ENCODE measurements at places on chromosomes 2 and 18.

- peak; percentile 72 for DNase-seq
Observed at GRCh38 chr2:43941966-43942365, 53.8 kb downstream of the LRPPRC start.

- DNase-seq, result peak; percentile 82
Observed at GRCh38 chr2:4090668-4091630, 387.6 kb downstream of the DCDC2C start.

- no peak for DNase-seq
Observed at GRCh38 chr2:215486291-215487001, 50.6 kb upstream of the FN1 start.

DNA sequence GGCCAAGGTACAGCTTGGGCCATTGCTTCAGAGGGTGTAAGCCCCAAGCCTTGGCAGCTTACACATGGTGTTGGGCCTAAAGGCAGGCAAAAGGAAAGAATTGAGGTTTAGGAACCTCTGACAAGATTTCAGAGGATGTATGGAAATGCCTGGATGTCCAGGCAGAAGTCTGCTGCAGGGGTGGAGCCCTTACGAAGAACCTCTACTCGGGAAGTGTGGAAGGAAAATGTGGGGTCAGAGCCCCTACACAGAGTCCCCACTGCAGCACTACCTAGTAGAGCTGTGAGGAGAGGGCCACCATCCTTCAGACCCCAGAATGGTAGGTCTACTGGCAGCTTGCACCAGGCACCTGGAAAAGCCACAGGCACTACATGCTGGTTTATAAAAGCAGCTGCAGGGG, 124.2 kb downstream of the RPIA start:
- no peak for DNase-seq

GRCh38 chr2:127196998-127197397, 23.1 kb downstream of the CYP27C1 start:
- DNase-seq, result peak; percentile 17

GRCh38 chr18:51162617-51163016, 34.9 kb downstream of the MEX3C start:
- DNase-seq, result no peak

GRCh38 chr2:95728878-95729596, 137.2 kb downstream of the TRIM43 start:
- DNase-seq, result peak; percentile 85
